Stimulated activated CD8-positive, alpha-beta memory T cell treated with anti-CD3 and anti-CD28 coated beads, Interleukin-15, amount 100 ng/mL, for 24 hours (primary cell): ENCODE measurements at places on chromosomes 3 and 15.

GRCh38 chr3:164507886-164508285 is 570.4 kb downstream of the SI start:
- DNase-seq = no peak

GRCh38 chr15:72110355-72110754 is 7.6 kb downstream of the MYO9A start:
- no peak for DNase-seq

DNA sequence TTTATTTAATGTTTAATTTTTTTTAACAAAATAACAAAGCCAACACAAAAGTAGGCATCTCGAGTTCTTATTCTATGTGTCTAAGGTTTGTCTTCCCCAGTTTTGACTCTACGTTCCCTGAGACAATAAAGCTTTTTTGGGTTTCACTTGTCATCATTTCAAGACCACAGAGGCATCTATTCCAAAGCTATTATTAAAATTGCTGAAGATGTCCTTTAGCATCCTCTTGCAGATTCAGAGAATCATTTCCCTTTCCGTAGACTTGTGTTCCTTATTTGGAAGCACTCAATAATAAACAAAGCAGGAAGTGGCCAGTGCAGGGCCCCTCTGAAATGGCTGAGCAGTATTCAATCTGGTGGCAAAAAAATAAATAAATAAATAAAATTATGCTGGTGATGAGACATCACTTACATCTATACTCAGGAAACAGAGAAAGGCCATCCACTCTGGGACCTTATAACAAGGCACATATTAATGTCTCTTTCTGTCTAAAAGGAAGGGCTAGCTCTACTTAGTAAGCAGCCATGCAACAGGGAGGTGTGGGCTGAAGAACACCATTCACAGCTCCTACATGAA is 362.3 kb downstream of the WDR72 start:
- DNase-seq = no peak

- no peak for DNase-seq
These were observed 18.3 kb downstream of the P2RY1 start for GRCh38 chr3:152853196-152853595.

DNA sequence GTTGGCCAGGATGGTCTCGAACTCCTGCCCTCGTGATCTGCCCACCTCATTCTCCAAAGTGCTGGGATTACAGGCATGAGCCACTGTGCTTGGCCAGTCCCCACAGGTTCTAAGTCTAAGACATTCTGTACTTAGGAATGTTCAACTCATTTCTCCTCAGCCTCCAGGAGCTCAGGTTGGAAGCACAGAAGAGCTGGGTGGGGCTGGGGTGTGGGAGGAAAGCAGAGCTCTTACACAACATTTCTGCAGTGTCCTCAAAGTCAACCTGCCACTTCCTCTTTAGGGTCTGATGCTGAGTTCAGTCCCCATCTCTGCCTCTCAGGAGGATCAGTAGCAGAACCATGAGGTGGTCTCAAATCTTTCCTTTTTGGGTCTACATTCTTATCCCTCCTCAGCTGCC is 75.5 kb downstream of the MRPL46 start:
- no peak for DNase-seq

DNA sequence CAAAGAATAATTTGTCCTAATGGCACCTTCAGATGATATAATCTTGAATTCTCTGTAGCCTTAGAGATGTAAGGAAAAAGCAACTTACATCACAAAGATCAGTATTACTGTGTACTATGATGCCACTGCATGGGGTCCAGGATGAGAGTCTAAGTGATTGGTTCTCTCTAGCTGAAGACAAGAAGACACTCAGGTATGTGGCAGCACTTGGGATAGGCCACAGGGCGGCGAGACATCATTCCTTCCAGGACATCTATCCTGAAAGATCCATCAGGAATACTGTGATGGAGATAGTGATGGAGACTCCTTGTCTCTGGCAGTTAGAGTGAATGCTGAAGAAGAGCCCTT is 2.5 kb downstream of the CD200 start:
- DNase-seq = no peak

DNA sequence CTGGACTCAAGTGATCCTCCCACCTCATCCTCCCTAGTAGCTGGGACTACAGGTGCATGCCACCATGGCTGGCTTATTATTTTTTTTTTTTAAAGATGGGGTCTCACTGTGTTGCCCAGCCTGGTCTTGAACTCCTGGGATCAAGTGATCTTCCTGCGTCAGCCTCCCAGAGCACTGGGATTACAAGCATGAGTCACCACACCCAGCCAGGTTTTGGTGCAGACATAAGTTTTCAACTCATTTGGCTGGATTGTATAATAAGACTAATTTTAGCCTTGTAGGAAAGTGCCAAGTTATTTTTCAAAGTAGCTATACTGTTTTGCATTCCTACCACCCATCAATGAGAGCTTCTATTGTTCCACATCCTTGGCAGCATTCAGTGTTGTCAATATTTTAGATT is 32.1 kb downstream of the BUB1B start:
- no peak for DNase-seq

DNA sequence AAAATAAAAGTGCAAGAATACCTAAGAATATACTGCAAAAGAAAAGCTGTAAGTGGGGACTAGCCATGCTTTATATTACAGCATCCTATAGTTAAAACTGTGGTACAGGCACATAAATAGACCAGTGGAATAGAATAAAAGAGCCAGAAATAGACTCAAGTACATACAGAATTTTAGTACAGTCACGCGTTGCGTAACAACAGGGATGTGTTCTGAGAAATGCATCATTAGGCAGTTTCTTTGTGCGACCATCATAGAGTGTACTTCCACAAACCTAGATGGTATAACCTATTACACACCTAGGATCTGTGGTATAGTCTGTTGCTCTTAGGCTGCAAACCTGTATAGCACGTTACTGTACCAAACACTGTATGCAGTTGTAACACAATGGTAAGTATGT is 61.8 kb downstream of the PCCB start:
- DNase-seq = no peak

DNA sequence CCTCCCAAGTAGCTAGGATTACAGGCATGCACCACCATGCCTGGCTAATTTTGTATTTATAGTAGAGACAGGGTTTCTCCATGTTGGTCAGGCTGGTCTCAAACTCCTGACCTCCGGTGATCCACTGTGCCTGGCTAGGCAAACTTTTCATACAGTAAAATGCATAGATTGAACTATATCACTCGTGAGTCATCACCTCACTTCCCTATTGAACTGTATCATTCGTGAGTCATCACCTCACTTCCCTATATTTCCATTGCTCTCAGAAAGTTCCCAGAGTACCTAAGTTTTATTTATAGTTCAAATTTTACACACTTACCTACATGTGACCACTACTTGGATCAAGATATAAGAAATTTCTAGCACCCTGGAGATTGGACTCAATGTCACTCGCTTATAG is 73.6 kb upstream of the ACAD9 start:
- DNase-seq = no peak

- no peak for DNase-seq
These were observed 7.9 kb downstream of the ACAA1 start for GRCh38 chr3:38129058-38129457.

DNA sequence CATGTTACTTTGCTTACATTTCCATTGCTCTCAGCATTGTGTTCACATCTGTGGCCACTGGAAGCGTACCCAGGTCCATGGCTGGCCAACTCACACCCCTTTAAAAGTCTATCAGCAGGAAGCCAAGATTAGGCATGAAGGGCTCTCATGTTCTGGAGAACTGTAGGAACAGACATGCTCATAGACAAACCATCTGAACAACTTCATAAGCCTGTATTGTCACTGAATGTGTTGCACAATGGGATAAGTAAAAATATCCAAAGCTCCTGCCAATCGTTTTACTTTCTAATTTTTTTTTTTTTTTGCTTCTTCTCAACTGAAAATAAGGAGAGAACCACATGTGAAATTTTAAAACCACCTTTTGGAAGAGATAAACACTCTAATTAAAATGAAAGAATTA is 6.4 kb downstream of the RPLP1 start:
- no peak for DNase-seq

DNA sequence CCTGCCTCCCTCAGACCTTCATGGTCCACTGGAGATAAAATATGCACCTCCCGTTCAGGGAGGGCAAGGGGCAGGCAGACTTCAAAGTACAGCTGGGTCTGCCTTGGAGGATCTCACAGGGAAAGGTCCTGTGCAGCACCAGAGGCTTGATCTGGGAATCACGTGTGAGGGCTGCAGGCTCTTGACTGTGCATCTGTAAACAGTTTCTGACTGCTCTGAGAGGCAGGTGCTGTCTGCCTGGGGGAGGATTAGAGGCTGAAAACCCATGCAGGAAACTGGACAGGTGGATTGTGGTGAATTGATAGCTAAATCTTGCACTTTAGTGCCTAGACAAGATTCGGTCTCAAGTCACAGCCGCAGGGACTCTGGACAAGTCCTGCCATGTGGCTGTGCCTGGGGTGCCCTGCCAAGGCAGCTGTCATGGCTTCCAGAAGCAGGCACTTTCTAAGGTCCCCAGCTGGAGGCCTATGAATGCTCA is 239.3 kb downstream of the EPHB1 start:
- DNase-seq = no peak

- DNase-seq = no peak
These were observed 30.5 kb downstream of the CCDC32 start for GRCh38 chr15:40534371-40534770.

DNA sequence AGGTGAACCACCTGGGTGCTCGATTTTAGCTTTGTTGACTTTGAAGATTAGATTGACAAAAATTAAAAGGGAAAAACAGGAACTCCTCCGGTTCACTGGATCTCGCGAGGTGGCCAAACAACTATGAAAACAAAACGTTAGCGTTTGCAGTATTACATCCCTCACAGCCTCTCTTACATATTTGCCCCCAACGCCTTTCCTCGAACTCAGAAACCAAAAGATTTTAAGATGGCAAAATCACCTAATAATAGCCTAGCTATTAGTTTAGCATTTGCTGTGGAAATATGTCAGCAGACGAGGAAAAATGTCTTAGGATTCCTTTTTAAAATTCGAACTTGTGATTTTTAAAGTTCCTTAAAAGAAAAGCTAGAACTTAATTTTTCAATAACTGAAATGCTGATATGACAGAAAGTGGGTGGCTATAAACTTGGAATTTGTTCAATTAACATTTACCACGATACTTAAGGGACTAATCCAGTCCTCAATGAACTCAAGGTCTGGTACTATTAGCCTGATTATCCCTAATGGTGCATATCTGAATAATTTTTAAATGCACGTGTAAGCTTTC is 491 bp upstream of the SENP7 start:
- DNase-seq = no peak

GRCh38 chr3:67875858-67876257 is 221.4 kb upstream of the SUCLG2 start:
- no peak for DNase-seq

DNA sequence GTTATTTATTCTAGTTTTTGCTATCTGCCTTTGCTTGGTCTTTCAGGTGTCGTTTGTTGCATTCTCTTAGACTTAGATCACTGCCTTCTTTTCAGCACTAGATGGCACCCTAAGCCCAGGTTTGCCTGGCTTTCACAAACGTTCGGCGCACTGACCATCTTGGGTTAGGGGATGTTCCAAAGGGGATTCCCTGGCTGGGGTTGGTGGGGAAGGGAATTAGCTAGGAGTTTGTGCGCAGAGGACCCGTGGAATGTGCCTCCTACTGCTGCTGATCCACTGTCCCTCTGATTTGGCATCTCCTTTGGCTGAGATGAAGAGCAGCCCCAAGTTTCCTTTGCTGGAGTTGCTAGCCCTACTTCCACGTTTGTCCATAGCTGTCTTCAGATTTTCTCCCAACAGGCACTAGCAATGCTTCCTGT is 33.9 kb downstream of the PFN2 start:
- DNase-seq = no peak

DNA sequence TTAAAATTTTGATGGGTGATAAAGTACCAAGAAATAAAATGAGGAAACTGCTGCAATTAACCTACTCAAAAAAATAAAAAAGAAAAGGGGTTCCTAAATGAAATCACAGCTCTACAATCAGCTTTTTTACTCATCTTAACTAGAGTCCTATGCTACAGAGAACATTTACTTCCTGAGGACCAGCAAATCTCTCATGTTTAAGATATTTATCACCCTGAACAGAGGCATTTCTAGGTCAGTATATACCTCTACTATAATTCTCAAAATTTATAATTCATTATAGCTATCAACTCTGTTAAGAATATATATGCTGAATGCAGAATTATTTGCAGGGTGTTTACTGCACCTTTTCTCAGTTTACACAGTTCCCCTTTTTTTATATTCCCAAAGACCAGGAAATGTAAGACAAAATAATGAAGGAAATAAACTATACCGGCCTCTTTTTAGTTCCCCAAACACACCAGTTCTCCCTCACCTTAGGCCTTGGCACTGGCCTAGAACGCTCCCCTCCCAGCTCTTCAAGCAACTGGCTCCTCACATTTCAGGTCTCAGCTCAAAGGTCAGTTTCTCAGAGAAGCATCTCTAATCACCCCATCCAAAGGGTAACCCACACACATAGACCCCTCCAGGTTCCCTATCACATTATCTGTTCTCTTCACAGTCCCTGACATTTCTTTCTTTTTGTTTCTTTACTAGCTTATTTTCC is 71.1 kb downstream of the LRRFIP2 start:
- no peak for DNase-seq

GRCh38 chr3:128804017-128804810 is 75.2 kb upstream of the ACAD9 start:
- DNase-seq = no peak

DNA sequence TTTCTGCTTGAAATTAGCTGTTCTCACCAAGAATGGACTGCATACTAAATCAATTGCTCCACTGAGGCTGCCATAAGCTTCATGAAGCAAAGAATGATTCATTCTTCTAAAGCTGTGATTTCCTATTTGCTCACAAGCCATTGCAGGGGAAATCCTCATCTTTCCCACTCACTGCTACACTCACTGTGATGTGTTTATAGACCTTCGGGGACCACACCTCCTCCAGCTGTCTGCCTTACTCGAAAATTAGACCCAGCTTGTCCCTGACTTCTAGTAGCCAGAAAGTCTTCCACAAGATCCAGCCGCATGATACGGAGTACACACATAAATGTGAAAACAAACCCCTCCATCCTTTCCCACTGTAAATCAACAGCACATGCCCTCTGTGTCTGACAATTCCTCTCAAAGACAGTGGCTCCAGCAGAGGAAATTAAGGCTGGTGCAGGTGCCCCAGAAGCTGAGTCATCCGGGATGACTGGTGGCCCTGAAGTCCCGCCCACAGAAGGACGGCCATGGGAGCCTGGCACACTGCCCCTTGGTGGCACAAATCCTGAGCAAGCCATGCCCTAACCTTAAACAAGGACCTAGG is 172.0 kb downstream of the STT3B start:
- no peak for DNase-seq

GRCh38 chr3:182704926-182705325 is 88.4 kb upstream of the ATP11B start:
- DNase-seq = no peak

DNA sequence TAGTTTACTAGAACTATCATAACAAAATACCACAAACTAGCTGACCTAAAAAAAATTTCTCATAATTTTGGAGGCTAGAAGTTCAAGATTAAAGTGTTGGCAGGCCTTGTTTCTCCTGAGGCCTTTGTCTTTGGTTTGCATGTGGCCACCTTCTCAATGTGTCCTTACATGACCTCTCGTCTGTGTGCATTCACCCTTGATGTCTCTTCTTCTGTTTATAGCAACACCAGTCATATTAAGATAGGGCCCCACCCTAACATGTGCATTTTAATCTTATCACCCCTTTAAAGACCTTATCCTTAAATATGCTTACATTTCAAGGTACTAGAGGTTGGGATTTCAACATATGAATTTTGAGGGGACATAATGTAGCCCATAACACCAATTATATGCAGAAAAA is 177.0 kb downstream of the ZBBX start:
- no peak for DNase-seq
